A172 (cell line): ENCODE measurements at places on chromosomes 12 and 14.

GRCh38 chr14:65976761-65977404, 509.3 kb upstream of the CCDC196 start:
- DNase-seq: peak; percentile 35

DNA sequence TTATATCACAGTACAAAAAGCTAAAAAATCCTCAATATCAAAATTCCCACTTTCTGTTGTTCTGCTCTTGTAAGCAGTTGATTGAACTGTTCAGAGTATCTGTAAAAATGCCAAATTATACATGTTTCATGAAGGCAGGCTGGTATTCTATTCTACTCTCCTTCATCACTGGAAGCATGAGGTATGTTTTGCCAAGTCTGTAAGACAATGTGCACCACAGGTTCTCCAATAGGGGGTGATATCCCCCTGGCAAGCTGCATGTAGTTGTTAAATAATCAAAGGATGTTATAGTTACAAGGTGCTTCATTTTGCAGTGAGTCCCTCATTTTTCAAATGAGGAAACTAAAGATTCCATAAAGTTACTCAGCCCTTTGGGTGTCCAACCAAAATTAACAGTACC, 15.1 kb upstream of the NEK9 start:
- peak; percentile 5 for DNase-seq

- no peak for DNase-seq
Observed at GRCh38 chr14:95645389-95645996, 40.7 kb upstream of the TCL1B start.

DNA sequence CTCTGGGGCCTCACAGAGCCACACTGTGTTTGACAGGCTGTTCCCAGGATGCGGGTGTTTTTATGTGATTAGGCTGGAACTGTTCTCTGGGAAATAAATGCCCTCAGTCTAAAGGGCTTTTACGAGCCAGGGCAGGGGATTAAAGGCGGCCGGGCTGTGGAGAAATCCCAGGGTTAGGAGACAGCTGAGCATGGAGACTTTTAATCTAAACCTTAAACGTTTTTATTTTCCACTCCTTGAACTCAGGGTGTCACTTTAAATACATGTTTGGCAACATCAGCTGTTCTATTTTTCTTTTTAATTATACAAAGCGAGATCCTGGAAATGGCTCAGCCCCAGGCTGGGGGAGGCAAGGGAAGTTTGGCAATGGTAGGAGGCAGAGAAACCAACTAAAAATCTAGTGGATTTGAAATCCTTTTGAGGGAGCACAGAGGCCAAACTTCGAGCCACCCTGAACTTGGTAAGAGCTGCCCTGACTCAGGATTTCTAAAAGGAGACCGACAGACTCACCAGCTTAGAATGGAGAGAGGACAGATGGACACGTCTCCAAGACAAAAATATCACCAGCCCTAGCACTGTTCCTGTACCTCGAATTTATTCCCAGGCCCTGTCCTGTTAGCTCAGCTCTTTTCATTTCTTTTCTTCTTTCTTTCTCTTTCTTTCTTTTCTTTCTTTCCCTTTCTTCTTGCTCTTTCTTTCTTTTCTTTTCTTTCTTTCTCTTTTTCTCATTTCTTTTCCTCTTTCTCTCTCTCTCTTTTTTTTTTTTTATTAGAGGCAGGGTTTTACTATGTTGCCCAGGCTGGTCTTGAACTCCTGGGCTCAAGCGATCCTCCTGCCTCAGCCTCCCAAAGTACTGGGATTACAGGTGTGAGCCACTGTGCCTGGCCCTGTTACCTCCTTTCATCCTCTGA, 15.8 kb upstream of the ORAI1 start:
- no peak for DNase-seq
